ENCODE measurements at places on chromosomes 6 and 20. TPM values are rescaled to one million over a fixed set of nuclear protein-coding genes. Genes with fewer than 3 reads are reported as not detected.

PRR18 gene
- total RNA-seq, result not detected

SCUBE3 gene
- 9.7 TPM for total RNA-seq

FNDC1 gene
- total RNA-seq, result 1.2 TPM

SLC52A3 gene
- 2.2 TPM for total RNA-seq

ACSS1 gene
- 143 TPM for total RNA-seq

CST7 gene
- total RNA-seq, result 0.48 TPM

ENPP4 gene
- 18.3 TPM for total RNA-seq

PRL gene
- not detected for total RNA-seq

CTAGE9 gene
- total RNA-seq, result not detected

Data from Right ventricle myocardium superior (tissue), 1 donor.